ENCODE measurements at places on chromosomes 13 and 19.

- DNase-seq, result no peak
Observed at GRCh38 chr19:50173127-50173526, 10.0 kb upstream of the IZUMO2 start.

DNA sequence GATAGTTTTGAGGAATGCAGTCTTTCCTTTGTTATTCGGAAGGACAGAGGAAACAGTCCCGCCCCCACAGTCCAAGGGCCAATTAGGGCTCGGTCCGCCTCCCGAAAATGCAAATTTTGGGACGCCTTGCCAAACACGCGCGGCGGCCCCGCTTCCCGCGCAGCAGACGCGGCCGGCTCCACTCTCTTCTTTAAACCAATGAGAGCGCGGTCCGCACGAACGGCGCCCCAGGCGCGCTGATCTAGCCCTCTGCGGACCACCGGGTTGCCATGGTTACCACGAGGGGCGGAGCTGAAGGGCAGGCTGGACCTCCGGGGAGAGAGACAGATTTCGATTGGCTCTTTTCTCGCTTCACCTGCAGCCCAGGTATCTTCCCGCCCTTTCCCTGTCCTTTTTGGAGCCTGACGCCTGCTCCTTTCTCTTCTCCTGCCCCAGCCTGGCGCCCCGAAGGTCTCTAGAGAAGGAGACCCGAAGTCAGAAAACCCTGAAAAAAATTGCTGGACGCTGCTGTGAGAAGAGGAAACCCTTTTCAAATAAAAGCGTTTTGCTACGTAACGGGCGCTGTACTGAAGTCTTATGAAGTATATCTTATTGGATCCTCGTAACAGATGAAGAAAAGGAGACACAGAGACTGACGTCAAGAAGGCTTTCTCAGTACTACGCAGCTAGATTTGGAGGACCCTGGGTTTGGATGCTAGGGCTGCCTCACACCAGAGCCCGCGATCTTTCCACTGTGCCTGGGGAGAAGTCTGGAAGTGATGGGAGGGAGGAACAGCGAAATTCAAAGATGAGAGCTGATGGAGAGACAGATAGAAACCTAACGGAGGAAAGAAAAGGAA lies 2.0 kb downstream of the PTH2 start:
- DNase-seq, result peak; percentile 60

GRCh38 chr13:29830000-29830399 lies 20.4 kb downstream of the UBL3 start:
- DNase-seq, result no peak

DNA sequence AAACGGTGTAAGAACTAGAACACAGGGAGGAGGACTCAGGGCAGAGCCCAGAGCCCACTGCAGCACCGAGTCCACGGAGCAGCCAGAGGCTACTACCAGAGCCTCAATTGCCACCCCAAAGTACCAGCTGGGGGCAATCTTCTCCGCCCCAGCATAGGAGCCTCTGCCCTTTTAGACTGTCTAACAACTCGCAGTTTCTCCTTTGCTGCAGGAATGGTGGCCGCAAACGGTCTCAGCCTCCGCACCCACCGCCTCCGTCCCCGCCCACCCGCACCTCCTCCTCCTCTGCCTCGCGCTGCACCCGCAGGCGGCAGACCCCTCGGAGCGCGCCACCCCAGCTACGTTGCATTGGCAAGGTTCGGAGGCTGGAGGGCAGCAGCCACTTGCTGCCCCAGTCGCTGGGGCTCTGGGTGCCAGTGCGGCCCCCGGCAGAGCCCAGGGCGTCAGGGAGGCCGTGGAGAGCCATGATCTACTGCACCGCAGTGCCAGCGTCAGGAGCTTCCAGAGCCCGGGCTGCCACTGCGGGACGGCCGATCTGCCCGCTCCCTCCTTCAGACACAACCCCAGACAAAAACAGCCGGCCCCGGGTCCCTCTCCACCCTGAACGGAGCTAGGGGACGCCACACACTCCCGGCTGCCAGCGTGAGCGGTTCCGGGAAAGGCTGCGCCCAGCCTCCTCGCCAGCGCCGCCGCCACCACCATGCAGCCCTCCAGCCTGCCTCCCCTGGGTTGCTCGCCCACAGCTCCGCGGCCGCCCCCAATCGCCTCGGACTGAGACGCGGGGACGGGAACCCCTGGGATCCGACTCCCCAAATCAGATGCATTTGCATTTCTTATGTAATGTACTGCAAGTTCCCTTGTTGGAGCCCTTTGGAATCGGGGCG lies 1.8 kb downstream of the FGF14 start:
- peak; percentile 18 for DNase-seq

DNA sequence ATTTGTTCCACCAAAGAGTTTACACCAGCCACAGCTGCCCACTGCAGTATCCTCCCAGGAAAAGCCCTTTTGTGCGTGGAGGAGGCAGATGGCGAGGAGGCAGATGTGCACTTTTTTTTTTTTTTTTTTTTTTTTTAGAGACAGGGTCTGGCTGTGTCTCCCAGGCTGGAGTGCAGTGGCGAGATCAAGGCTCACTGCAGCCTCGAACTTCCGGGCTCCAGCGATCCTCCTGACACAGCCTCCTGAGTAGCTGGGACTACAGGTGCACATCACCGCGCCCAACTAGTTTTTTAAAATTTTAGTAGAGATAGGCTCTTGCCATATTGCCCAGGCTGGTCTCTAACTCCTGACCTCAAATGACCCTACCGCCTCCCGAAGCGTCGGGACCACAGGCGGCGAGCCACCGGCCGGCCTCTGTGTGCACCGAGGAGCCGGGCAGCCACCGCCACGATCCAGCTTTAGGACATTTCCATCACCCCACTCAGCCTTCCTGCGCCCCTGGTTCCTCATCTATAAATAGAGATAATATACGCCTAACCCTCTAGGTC lies 563 bp upstream of the PDCD5 start:
- DNase-seq, result no peak

DNA sequence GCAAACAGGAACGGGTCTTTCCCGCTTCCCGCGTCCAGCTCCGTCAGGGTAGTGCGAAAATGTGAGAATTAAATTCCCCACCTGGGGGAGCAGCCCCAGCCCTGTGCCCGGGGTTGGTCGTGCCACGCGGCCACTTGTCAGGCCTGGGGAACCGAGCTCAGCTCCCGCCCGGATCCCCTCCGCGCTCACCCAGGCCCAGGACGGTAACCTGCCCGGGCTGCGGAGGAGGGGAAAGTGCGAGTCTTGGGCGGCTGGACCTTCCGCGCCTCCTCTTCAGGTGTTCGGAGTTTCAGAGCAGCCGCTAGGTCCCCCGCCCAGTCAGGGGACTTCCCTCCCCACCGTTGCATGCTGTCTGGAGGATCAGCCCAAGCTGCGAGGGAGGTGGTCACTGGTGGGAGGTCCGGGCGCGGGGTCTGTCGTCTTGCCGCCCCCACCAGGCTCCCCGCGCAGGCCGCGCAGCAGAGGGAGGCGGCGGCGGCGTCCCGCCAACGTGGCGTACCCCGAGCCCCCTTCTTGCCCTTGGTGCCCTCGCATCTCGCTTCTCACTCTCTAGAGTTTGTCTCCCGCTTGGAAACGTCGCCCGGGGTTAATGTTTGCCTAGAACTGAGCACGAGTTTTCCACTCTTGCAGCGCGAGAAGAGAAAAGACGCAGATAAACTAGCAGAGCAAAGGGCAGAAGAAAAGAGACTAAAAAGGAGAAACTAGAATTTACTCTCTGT lies 8.1 kb downstream of the URAD start:
- no peak for DNase-seq

DNA sequence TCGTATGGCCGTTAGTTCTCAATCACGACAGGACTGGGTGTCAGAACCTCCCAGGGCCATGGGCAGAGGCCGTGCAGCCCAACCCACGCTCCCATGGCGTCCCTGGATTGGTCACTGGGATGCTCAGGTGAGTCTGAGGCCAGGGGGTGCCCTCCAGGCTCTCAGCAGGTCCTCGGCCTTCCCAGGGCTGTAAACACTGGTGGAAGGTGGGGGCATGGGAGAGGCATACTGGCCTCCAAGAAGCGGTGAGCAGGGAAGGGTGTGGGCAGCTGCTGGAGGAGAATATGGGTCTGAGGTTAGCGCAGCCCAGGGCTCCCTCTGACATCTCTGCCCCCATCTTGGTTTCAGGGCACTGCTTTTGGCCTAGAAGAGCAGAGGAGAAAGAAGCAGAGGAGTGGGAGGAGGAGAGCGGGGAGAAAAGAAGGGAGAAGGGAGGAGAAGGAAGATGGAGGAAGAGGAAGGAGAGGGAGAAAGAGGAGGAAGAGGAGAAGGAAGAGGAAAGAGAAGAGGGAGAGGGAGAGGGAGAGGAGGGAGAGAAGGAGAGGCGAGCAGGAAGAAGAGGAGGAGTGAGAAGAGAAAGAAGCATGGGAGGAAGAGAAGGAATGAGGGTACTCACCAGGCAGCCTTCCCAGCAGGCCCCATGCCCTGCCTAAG lies 62.3 kb downstream of the CEBPG start:
- DNase-seq, result no peak

- no peak for DNase-seq
Observed at GRCh38 chr13:27504868-27505194, 54.5 kb upstream of the MTIF3 start.

- no peak for DNase-seq
Observed at GRCh38 chr13:19150712-19151228, 30.9 kb downstream of the TUBA3C start.

DNA sequence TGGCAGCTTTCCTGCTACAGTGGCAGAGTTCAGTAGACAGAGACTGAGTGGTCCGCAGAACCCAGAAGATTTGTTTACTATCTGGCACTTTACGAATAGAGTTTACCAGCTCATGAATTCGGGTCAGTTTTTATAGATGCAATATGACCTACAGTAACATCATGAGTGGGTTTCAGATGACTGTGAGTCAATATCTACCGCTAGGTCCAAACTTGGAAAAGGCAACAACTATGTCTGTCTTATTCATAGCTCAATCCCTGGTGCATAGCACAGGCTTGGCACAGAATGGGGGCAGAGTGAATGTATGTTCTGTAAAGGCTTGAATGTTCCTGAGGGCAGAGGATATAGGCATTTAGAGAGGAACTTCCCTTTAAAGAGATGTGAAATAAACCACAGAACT lies 65.2 kb downstream of the RAP2A start:
- no peak for DNase-seq

- DNase-seq, result peak; percentile 40
Observed at GRCh38 chr19:52343548-52343947, 7.5 kb downstream of the ZNF610 start.

DNA sequence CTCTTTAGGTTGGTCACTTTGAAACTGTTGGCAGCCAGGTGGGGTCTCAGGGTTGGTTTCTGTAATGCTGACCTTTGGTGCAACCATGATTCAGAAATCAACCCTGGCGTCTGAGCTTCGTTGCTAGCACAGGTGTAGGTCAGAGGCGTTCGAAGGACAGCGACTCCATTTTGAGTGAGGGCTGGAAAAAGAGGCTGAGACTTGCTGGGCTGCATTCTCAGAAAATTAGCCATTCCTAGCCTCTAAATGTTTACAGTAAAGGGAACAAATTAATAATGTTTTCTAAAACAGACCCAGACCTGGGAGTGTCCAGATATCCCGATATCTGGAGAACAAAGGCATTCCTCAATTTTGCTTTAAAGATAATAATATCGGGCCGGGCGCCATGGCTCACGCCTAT lies 29.2 kb downstream of the RHPN2 start:
- DNase-seq, result no peak

DNA sequence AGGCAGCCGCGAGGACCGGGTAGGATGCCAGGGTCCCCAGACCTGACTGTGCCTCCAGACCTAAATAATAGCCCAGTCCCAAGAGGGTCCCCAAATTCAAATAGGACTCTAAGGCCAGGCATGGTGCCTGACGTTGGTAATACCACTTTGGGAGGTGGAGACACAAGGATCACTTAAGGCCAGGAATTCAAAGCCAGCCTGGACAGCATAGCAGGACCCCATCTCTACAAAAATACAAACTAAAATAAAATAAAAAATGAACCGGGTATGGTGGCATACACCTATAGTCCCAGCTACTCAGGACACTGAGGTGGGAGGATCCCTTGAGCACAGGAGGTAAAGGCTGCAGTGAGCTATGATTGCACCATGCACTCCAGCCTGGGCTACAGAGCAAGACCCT lies 5.4 kb upstream of the APLP1 start:
- DNase-seq, result no peak

GRCh38 chr19:38059897-38060296 lies 152.9 kb downstream of the SIPA1L3 start:
- peak; percentile 15 for DNase-seq

DNA sequence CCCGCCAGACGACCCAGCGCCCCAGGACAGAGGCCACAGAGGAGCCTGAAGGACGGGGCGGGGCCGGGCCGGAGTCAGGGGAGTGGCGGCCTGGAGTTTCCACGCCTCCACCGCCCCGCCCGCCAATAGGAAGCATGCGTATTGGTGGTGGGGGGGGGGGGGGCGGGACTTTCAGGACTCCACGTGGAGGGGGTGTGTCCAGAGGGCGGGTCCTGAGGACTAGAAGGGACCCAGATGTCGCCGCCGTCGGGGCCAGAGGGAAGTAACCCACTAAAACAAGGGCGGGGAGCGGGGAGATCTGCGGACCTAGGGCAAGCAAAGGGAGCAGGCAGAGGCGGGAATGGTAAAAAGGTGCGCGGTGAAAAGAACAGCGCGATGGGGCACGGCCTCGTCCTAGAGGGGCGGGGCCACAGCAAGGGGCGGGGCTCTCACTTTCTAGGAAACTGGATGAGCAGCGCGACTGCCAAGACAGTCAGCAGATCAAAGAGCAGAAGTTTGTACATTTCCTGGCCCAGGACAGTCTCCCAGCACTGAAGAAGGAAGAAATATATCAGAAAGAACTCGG lies 2.8 kb upstream of the LENG1 start:
- DNase-seq, result peak; percentile 84

- no peak for DNase-seq
Observed at GRCh38 chr13:113009743-113010509, 40.9 kb downstream of the MCF2L start.

DNA sequence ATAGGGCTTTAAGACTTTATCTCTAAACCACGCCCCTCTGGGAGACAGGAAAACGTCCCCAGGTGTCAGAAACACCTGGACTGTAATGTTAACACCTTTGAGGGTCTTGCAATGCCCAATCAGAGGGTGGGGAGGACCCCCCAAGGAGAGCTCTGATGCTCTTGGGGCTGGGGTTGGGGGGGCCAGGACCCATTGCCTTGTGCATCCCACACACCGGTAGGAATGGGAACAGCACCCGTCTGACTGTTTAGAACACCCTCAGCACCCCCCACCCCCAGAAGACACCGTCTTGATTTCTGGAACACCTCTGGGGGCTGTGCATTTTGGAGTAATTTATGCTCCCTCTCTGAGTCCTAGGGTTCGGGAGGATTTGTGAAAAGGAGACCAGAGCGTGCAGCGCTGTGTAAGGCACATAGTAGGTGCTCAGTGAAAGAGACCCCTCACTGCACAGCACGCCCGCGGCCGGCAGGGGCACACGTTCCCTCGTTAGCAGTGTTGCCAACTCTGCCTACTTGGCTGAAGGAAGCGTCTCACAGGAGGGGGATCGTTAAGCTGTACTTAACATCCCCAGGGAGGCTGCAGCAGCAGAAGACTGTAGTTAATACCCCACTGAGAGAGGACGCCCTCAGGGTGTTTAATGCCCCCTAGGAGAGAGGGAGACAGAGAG lies 2.8 kb upstream of the ERFL start:
- DNase-seq, result no peak

DNA sequence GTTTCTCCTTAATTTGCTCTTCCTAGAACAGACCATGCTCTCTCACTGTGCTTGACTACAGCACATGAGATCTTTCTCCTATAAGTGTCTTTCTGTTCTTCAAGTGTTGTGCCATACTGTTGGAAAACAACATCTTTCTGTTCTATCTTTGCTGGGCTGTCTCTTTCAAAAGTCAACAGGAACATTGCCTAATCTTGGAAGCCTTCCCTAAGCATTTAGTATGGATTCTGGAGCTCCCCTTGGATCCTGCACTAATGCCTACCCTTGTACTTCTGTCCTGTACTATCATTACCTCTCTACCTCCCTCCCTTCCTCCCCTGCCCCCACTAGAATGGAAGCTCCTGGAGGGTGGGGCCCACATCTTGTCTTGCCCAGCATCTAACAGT lies 26.8 kb downstream of the STARD13 start:
- no peak for DNase-seq

GRCh38 chr13:44263751-44264620 lies 109.6 kb upstream of the SERP2 start:
- DNase-seq, result no peak

All from stimulated activated naive CD8-positive, alpha-beta T cell treated with anti-CD3 and anti-CD28 coated beads, Interleukin-15, Interleukin-2, amounts not matched to agents 100 U/mL and 50 U/mL, for 24 hours (primary cell).